ENCODE measurements at places on chromosomes 7 and 10.
A peak's percentile ranks its signal among the peaks of the same experiment; 100 is the strongest.

- no peak for DNase-seq
Observed at GRCh38 chr10:29585488-29585976, 49.2 kb downstream of the SVIL start.

- DNase-seq, result no peak
Observed at GRCh38 chr7:30548845-30549244, 44.2 kb upstream of the GGCT start.

DNA sequence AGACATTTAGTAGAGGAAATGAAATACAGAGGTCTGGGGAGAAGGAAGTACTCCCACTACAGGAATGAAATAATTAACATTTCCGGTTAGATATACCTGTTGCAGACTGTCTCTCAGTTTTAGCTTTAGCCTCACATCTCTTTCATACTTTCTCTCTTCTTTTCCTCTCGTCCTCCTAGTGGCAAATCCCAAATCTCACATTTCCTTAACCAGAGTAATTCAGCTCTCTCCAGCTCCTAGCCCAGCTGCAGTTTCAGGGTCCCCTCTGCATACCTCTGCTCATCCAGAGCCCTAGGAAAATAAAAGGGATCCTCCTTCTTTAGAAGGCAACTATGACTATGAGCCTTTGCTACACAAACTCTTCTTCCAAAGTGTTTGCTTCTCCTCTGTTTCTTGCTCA lies 643.2 kb downstream of the PHTF2 start:
- no peak for DNase-seq

DNA sequence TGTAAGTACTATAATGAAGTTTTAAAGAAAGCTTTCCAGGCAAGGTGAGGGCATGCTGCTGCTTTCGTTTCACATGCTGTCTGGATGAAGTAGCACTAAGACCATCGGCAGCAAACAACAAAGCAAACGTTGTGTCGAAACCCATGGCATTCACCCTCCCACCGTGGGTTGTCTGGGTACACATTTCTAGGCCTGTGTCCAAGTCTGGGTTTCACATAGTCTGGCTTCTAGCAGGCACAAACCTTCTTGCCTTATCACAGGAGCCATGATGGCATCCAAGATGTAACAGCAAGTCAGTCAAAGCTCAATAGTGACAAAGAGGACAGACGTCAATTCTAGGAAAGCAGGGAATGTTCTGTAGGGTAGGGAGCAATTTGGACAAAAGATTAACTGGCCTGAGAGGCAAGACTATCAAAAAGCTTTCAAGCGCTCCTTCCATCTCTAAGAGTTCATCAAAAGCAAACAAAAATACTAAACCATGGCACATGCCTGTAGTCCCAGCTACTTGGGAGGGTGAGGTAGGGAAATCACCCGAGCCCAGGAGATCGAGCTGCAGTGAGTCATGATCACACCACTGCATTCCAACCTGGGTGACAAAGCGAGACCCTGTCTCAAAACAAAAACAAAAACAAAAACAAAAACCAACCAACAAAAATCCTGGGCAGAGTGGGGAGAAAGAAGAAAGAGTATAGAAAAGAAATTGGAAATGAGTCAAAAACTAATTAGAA lies 42.7 kb downstream of the PAXIP1 start:
- no peak for DNase-seq

- no peak for DNase-seq
Observed at GRCh38 chr7:142332421-142332820, 74.6 kb upstream of the PRSS58 start.

DNA sequence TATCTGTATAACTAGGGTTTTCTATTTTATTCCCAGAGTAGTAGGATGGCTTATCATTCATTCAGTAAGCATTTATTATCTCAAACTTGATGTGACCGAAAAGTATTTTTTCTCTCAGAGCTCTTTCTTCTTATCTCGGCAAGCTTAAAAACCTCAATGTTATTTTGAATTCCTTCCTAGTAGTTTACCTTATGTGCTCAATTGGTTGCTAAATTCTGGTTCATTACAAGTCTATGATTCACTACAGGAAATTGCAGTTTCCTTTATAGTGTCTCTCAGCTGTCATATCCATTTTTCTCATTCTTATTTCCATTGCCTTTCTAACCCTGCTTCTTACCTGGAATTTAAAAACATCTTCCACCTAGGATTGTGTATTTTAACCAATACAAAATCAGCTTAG lies 12.6 kb upstream of the ICA1 start:
- no peak for DNase-seq

GRCh38 chr7:63071920-63072319 lies 926.7 kb upstream of the ZNF722 start:
- no peak for DNase-seq

GRCh38 chr10:126397640-126398382 lies 9.5 kb upstream of the ADAM12 start:
- no peak for DNase-seq

DNA sequence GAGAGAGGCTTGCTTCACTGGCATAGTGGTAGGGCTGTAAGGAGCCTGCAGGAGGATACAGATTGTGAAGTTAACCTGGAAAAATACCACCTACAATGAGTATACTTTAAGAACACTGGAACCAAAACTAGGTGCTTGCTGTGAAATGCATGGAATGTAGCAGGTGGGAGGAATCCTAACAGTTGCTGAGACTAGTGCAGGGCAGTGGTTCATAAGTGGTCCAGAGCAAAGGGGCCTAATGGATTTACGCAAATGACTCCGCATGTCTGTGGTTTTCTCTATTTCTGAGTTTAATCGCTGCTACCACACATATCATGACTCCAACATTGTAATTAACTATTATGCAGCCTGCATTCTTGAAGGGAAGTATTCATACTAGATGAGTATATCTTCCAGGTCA lies 218.4 kb downstream of the CHRM2 start:
- no peak for DNase-seq

GRCh38 chr7:117667456-117667855 lies 187.6 kb downstream of the CFTR start:
- no peak for DNase-seq

DNA sequence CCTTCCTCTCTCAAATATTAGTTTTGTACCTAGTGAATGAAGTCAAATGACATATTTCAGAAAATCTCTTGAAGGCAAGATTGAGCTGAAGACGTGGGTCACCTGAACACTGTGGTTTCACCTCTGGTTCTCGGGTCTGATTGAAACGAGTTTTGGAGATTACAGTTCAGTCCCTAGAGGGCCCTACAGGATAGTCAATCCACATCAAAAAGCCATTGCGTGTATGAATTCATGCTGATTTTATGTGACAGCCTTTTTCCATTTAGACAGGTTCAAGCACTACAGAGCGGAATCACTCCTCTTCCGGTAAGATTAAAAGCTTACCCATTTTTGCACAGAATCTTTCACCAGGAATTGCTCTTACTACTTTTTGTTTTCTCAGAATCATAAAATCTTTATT lies 62.2 kb downstream of the VIM start:
- no peak for DNase-seq

GRCh38 chr7:92404170-92404614 lies 43.1 kb upstream of the GATAD1 start:
- peak; percentile 12 for DNase-seq

GRCh38 chr10:52488606-52489485 lies 174.8 kb downstream of the DKK1 start:
- no peak for DNase-seq

GRCh38 chr10:22643775-22644174 lies 70.6 kb downstream of the PIP4K2A start:
- no peak for DNase-seq

- DNase-seq, result no peak
Observed at GRCh38 chr7:29184599-29184998, 10.0 kb upstream of the CHN2 start.

DNA sequence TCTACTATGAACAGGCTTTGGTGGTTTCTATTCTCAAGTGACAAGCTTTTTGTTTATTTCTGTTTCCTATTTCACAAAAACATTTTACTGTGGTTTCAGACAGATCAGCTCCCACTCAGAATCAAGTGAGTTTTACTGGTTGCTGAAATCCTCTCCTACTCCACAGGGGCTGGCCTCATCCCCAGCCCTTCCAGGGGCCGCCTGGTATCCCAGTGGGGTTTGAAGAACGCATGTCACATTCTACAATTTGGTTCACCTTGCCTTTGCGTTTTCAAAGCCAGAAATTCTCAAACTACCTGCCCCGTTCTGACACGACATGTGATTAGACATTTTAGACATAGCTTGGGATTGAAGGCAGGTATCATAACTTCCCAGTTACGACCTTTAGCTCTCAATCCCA lies 160.9 kb upstream of the AGK start:
- DNase-seq, result no peak

GRCh38 chr10:132351611-132352010 lies 19.6 kb downstream of the LRRC27 start:
- DNase-seq, result no peak

DNA sequence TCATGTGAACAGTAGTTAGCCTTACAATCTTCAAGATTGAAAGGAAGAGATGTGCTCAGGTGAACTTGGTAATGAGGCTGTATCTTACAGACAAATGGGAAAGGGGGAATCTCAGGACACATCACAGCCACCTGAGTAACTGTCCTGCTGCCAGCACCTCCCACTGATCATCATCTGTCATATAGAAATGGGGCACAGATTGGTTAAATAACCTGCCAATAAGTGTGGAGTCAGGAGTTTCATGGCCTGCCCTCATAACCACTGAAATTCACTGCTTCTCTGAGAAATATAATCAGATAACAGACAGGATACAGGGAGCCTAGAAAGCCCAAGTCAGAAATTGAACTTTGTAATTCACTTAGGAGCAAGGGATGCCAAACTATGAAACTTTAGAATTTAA lies 64.9 kb upstream of the TAS2R16 start:
- DNase-seq, result no peak
